ENCODE measurements at places on chromosomes 7 and 10.

DNA sequence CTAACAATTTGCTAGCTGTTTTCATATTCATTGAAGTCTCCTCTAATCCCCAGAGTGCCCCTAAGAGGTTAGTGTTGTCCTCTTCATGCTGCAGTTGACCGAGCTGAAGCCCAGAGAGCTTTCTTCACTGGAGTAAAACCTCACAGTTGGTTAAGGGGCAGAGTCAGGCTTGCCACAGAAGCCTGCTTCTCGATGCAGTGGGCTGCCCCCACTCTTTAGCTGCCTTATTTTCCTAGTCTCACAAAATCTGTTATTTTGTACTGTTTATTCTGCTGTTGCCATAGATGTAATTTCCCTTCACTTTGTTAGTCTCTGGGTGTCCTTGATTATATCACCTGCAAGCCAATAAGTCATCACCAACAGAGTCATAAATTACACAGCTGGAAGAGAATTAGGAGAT lies 56.3 kb upstream of the ZPBP start:
- DNase-seq, result no peak

DNA sequence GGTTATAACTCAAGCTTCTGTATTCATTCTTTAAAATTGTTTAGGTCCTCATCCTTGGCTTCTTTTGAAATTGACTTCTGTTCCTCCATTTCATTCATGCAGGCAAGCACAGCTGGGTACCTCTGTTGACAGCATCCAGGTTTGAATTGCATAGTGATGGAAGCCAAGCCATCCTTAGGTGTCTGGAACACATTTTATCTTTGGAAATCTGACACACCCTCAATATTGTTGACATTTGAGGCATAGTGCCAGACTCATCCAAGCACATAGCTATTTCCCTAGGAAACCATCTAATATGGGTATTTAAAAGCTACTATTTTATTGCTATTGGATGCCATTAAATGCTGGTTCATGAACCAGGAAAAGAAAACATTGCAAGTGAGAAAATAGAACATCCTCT lies 142.1 kb upstream of the PTPRZ1 start:
- DNase-seq, result no peak

DNA sequence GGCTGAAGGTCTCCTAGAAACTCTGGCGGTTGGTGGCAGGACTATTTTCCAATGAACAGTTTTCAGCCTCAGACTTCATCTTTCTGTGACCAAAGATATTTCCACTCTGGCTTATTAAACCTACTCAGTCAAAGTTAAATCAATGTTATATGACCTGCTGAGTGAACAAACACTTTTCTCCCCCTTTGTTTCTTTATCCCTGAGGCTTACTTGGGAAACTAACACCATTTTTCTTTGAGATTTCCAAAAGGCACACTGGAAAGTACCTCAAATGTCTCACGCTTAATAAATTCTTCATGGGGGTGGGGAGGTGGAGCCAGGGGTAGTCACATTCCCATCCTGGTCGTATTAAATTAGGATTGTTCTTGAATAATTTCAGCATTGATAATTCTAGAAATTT lies 1.8 kb downstream of the TMEM26 start:
- no peak for DNase-seq

- DNase-seq, result no peak
These were observed 219.0 kb downstream of the DIP2C start for GRCh38 chr10:470339-471003.

GRCh38 chr7:38846280-38846679 lies 62.7 kb downstream of the VPS41 start:
- DNase-seq, result no peak

DNA sequence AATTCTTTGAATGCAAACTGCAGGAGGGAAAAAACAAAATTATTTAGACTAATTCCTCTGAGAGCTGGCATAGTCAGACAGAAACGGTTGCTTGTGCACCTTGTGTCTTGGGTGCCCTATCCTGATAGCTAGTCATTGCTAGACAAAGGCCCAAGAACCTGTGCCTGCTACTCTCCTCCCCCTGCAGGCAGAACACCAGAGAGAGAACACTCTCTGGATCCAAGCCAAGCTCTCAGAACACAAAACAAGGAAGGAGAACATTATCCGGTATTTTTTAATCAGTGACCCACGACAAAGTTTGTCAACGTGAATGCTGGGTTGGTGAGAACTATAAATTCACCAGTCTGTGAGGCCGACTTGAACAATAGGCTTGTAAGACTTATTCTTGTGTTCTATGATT lies 18.8 kb upstream of the PPP1R9A start:
- no peak for DNase-seq

DNA sequence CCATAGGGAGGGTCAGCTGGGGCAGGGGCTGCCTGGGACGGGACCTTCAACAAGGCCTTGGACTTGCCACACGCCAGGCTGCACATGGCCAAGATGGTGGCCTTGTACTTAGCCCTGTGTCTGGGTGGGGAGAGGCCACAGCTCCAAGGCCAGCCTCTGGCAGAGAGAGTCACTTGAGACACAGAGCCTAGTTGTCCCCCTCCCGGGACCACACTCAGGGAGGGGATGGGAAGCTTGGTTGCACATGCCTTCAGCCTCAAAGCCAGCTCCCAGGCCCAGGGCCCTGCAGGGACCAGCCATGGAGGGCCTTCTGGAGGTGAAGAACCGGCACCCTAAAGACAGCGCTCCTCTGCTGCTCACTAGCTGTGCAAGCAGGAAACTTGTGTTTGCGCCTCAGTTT lies 16.7 kb downstream of the MMRN2 start:
- no peak for DNase-seq

- no peak for DNase-seq
These were observed 839.0 kb downstream of the LRMDA start for GRCh38 chr10:76270464-76270863.

DNA sequence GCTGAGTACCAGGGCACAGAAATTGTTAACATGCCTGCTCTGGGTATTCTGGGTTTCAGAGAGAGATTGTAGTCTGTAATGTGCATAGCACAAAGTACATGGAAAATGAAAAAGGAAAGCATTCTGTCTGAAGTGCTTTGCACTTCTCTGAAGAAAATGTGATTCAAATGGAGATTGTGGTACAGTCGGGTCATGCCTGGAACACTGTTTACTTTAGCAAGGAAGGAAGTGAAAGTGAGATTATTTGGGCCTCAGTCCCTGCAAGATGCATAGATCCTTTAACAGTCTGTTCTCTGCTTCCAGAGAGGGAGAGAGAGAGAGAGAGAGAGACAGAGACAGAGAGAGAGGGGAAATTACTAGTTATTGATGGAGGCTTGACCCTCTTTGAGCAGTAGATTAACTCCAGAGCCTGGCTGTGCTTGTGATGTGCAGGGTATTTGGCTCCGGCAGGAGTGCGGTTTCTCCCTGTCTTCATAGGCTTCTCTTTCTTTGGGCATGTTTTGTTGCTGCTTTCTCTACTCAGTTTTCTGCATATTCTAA lies 5.4 kb downstream of the VWC2 start:
- no peak for DNase-seq

- DNase-seq, result no peak
These were observed 17.0 kb upstream of the SFRP5 start for GRCh38 chr10:97788552-97789442.

DNA sequence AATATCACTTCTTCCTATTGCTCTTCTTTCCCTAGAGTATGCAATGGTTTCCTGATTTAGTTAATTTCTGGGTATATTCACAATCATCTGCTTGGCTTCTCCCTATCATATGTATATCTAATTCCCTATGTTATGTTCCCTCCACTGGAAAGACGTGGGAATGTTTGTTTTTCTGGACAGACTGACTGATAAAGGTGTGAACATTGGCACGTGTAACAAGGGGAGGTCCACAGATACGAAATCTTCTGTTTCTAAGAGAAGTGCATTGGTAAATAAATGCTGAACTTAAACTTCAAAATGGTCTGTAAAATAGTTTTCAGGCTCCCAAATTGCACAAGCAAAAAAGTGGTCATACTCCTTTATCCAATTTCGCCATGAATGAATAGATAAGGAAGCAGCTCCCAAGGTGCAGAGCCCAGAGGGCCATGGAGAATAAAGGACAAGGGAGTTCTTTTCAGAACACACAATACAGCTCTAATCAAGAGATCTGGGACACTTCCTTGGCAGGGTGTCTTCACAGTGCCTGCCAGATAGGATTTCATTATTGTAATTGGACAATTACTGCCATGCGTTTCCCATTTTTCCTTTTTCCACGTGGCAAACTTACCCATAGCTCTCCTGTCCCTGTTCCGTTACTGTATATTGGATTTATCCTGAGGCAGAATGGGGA lies 141.9 kb downstream of the RNF133 start:
- DNase-seq, result no peak

DNA sequence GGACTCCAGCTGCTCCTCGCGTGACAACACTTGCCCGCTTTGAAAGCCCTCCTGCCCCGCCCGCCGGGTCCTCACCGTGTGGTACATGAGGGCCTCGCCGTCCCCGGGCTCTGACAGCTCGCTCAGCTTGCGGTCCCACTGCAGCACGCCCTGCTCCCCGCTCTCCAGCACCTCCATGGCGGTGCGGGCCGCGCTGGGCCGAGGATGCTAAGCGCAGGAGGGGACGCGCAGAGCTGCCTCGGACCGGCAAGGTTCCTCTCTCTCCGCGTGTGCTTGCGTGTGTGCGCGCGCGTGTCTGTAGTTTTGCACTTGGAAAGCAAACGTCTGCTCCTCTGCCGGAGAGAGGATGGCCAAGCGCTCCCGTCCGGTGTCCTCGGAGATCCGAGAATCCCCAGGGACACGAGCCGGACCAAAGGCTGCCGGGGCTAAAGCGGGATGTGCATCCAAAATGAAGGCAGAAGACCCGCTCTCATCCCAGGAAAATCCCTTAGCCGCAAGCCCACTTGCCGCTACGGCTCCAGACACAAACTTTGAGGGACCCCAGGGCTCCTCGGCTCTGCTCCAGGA lies at the start of gene CREB3L2:
Gene CREB3L2 (minus strand): TSS at position 558 of the 567 bp plus-strand sequence. CDS start 381 bp downstream, at position 177.
- no peak for DNase-seq

DNA sequence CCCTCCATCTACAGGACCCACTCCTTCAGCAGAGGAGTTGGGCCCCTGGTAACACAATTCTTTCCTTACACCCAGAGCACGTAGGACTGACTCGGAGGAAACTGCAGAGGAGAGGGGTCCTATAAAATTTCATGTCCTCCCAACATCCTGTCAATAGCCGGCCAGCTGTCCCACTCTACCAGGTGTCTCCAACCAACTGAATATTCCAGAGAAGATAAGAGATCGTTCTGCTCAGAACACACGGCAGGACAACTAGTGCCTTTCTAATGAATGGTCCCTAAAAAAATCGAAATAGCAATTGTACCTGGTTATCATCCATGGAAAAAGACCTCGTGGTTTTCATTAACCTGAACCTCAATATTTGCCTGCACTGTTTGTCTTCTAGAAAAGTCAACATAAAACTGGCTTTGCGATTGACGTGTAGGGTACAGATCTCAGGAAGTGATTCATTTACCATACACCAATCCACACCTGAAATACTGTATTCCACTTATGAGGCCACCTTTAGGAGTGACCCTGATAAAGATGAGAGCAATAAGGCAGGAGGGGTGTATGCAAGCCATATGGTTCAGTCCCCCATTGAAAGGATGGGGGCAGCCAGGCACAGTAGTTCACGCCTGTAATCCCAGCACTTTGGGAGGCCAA lies 111.7 kb downstream of the PARP12 start:
- DNase-seq, result no peak

- no peak for DNase-seq
These were observed 9.9 kb upstream of the PPP1R9A start for GRCh38 chr7:94897541-94897940.

- no peak for DNase-seq
These were observed 357.4 kb upstream of the TMEM229A start for GRCh38 chr7:124390301-124390700.

DNA sequence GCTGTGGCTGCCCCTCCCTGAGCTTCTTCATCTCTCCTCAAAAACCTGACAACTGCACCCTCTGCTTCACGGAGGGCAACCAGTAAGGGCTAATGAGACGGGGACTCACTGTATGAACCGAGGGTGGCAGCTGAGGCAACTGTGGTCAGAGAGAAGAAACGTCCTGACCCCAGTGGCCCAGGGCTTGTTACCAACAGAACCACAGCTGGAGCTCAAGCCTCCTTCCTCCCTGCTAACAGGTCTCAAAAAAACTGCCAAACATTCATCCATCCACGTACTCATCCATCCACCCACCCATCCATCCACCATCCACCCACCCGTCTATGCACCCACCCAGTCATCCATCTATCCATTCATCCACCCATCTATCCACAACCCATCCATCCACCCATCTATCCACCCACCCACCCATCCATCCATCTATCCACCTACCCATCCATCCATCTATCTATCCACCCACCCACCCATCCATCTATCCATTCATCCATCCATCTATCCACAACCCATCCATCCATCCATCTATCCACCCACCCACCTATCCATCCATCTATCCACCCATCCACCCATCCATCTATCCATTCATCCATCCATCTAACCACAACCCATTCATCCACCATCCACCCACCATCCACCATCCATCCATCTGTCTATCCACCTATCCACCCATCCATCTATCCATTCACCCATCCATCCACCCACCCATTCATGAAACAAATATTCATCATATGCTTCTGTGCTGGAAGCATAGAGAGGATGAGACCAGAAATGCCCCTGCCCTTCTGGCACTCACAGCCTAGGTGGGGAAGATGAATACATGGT lies 111.7 kb downstream of the PDGFA start:
- DNase-seq, result no peak

- DNase-seq, result no peak
These were observed 23.7 kb downstream of the CREM start for GRCh38 chr10:35150308-35150707.

GRCh38 chr10:65571011-65571570 lies 1354.7 kb upstream of the LRRTM3 start:
- DNase-seq, result no peak

GRCh38 chr10:21145751-21146435 lies 248.8 kb upstream of the NEBL start:
- no peak for DNase-seq

DNA sequence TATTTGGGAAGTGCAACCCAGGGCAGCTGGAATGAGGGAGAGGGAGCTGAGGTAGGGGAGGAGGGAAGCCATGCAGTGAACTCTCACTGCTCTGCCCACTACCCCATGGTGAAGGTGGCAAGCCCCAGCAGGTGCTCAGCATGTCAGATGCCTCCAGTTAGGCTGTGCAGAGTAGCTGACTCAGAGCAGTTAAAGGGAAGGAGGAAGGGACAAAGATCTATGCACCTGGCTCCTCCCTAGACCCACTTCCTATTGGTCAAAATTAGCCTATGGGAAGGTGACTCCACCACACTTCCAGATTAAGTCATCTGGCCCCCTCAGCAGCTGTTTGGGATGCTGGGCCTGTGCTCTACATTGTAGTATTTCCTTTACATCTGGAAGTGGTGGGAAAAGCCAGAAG lies 125.7 kb upstream of the MTPN start:
- no peak for DNase-seq

GRCh38 chr7:25124465-25125136 lies 459 bp downstream of the CYCS start:
- no peak for DNase-seq

GRCh38 chr10:59879363-59879913 lies 26.9 kb downstream of the CCDC6 start:
- DNase-seq, result no peak

- no peak for DNase-seq
These were observed 109.7 kb upstream of the NAMPT start for GRCh38 chr7:106394526-106394925.

- DNase-seq, result no peak
These were observed 125.7 kb upstream of the NEBL start for GRCh38 chr10:21022821-21023220.

Measured in cortex of kidney (tissue), 1 donor.